HFFc6 (cell line): ENCODE measurements at places on chromosomes 7 and 10.

GRCh38 chr10:71067098-71067740 is 145.2 kb upstream of the UNC5B start:
- no peak for DNase-seq

DNA sequence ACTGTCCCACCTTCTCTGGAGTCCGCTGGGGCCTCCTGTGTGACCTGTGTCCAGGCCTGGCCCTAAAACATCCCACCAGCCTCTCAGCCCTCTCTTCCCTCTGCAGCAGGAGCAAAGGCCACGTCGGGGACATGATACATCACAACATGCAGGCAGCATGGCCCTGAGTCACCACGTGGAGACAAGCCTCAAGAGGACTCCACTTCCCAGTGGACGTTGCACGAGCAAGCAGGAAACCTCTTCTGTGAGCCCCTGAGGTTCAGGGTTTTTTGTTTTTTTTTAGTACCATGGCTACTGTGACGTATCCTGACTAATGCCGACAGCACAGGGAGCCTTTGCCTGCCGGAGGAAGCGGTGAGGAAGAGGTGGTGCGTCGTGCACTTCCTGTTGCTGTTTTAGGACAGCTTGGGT is 165.9 kb downstream of the DNAJB6 start:
- peak; percentile 28 for DNase-seq

DNA sequence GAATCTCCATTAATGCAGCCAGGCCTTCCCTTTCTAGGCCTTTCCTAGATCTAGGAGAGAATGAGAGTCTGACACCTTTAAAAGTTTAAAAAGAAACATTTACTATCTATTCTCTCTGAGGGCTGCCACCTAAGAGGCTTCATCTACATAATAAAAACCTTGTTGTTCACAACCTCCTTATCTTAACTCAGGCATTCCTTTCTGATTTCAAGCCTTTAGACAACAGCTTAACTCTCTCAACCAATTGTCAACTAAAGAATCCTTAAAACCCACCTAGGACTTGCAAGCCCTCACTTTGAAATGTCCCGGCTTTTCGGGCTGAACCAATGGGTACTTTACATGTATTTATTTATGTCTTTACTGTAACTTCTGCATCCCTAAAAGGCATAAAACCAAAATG is 64.3 kb upstream of the RET start:
- DNase-seq = no peak

GRCh38 chr10:28810057-28810870 is 132.9 kb downstream of the BAMBI start:
- DNase-seq = no peak

DNA sequence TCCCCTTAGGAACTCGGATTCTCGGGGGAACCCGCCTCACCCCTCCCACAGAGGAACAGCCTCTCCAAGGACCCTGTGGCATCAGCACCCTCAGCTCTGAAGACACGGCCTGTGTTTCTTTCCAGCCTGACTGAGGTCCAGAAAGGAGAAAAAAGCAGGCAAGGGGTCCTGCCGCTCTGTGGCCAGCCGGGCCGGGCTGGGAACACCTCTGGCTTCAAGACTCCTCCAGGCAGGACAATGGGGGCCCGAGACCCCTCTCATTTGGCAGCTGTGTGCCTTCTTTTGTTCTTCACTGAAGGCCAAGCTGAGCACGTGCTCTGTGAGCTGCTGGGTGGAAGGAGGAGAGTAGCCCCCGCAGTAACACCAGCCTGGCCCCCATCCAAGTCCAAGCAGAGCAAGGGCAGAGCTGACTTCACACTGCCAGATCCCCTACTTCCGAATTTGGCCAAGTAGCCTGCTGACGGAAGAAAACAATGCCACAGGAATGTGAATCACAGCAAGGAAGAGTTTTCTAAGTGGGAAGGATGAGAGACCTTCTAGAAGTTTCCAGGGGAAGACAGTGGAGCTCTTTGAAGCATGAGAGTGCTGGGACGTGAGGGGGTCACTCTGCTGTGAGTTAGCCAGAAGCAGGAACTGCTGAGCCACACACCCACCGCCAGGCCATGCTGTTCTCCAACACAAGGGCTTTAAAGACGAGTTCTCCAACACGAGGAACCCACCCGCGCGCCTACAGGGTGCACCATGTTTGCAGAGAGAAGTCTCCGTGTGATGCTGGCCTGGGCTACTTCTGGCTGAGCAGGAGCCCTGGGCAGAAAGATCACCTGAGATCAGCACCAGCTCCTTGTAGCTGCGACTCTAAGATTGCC is 3.1 kb downstream of the CNPY1 start:
- DNase-seq = no peak

GRCh38 chr10:124742413-124743190 is 1.6 kb downstream of the FAM53B start:
- DNase-seq = no peak
